ENCODE measurements at places on chromosomes 1 and 21.

DNA sequence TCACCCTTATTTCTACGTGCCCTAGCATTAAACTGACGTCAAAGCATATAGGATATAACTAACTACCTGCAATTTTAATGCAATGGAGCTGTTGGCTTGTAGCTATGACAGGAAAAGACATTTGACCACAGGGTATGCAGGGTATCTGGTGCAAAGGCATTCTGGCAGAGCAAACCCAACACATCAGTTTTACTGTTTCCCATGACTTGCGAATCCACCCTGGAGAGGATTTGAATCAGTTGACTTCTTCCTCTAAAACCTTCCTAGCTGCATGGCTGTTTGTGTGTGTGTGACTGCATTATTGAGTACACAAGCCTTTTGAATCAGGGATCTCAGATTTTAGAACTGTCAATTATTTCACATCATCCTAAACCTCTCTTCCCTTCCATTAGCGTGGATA lies 41.7 kb upstream of the SYT14 start:
- DNase-seq: no peak

- no peak for DNase-seq
Measured at GRCh38 chr1:74763807-74764206, 30.9 kb downstream of the TYW3 start.

- no peak for DNase-seq
Measured at GRCh38 chr1:43318831-43319230, 18.0 kb downstream of the TIE1 start.

DNA sequence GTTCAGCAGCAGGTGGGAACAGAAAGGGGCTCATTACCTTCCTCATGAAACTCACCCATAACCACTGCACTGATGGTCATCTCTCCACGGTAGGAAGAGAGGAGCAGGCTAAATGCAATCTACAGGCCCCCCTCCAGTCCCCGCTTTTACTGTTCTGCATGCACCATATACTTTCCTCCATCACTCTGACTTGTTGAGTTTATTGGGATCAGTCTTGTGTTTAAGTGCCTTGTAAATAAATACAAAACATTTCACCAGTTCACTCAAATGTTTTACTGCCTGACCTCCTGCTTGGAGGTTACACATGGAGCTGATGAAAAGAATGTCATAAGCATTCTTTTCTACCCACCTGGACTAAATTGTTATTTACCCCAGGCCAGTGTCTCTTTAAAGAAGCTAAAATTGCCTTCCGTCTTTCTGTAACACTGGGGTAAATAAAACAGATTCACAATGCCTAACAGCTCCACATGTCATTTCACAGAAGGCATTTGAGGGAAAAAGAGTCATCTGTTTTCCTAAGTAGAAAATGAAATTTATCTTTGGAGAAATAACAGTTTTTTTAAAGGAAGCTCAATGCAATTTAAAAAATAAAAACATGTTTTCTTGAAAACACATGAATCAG lies 30.7 kb downstream of the PTPN14 start:
- DNase-seq: no peak

DNA sequence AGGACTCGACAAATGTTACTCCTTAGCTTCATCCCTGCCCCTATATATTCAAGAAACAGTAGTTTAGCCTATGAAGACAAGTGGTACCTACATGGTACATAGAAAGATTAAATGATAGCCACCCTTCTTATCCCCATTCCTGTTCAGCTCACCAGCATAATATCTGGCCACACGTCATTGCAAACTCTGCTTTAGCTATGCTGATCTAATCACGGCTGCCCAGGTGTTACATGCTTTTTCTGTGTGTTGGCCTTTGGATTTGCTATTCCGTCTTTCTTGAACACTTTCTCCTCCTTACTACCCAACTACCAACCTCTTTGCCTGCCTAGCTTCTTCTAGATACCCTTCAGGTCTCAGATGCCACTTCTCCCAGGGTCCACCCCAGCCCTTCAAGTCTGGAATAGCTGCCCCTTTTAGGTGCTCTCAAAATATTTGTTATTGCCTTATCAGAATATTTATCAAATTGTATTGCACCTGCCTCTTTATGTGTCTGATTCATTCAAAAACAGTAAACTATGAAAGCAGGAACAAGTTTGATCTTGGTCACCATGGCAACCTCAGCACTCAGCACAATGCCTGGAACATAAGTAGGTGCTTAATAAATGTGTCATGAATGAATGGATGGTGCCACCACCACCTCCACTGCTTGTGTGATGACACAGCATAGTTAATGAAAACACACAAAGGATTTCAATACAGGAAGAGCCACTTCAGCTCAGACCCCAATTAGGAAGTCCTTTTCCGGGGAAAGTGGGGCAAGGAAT lies 11.4 kb upstream of the DNASE2B start:
- no peak for DNase-seq

DNA sequence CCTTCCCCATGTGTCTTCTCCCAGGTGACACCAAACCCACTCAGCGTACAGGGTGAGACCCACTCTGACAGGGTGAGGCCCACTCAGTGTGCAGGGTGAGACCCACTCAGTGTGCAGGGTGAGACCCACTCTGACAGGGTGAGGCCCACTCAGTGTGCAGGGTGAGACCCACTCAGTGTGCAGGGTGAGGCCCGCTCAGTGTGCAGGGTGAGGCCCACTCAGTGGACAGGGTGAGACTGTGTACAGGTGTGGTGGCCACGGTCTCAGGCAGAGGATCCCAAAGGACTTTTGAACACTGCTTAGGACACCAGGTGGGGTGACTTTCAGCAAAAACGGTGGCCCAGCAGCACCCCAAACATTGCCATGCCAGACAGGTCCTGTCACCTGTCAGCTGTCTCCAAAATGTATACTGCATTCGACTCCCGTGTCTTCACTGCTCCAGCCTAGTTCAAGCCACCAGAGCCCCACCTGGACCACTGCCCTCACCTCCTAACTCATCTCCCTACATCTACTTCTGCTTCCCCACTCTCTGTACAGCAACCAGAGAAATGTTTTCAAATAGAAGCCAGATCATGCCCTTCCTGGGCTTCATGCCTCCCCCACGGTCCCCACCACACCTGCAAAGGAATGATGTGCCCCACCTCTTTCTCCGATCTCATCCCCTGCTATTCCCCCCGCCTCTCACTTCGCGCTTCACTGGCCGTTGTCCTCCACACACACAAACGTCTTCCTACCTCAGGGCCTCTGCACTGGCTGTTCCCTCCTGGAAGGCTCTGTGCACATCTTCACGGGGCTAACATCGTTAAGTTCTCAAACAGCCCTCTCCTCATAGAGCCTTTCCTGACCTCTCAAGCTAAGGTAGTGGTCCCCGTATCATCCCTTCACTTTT lies 52.1 kb downstream of the ACBD3 start:
- DNase-seq: no peak

DNA sequence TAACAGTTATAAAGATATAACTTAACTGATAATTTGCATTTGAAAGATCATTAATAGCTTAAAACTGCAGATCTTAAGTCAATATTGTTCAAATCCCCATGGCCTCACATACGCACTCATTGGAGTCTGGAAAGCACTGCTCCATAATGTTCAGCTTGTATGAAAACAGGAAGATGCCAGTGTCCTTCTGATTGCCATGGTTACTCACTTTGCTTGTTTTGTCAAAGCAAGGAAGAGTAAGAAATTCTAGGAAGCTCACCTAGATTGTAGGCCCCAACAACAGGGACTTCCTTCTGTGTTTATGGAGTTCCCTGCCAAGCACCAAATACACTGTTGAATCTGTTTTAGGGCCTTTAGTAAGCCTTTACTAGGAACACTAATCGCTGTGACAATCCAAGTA lies 10.9 kb downstream of the GAS5 start:
- DNase-seq: no peak

DNA sequence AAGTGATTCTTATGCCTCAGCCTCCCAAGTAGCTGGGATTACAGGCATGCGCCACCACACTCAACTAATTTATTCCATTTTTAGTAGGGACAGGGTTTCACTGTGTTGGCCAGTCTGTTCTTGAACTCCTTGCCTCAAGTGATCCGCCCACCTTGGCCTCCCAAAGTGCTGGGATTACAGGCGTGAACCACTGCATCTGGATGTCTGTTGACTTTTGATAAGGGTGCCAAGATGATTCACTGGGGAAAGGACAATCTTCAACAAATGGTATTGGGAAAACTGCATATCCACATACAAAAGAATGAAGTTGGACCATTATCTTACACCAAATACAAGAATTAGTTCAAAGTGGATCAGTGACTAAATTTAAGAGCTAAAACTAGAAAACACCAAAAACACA lies 19.8 kb downstream of the RO60 start:
- DNase-seq: no peak

- no peak for DNase-seq
Measured at GRCh38 chr1:109923946-109924275, 13.3 kb downstream of the CSF1 start.

- DNase-seq: no peak
Measured at GRCh38 chr1:235943581-235944114, 76.9 kb upstream of the LYST start.

DNA sequence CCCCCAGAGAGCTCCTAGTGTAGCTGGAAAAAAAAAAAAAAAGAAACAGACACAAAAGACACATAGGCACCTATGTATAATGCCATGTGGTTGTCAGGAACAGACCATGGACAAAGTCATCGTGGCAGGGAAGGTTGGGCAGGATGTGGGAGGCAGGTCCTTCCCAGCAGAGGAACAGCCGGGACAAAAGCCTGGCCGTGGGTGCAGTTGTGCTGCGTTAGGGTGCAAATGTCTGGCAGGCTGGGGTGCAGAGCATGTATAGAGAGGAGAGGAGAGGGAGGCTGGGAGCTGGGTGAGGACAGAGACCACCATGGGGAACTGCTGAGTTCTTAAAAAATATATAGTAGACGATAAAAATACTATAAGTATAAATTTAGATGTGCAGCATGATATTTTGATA lies 125.7 kb upstream of the C1orf174 start:
- DNase-seq: no peak

DNA sequence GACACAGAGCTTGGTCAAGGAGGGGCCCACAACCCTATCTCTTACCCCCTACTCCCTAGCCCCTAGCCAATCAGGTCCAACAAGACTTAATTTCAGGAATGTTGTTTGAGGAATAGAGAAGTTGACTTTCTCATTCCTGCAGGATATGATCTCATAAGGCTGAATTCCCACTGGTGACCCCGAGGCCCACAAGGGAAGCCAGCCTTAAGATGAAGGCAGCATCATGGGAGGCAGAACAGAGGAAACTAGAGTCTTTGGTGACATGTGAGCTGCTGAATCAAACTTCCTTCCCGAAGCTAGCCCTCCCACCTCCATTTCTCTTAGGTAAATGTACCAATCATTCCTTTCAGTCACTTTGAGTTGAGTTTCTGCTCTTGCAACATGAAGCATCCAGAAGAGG lies 9.1 kb upstream of the PDIK1L start:
- no peak for DNase-seq

- DNase-seq: no peak
Measured at GRCh38 chr1:22671999-22672398, 19.0 kb downstream of the C1QB start.

DNA sequence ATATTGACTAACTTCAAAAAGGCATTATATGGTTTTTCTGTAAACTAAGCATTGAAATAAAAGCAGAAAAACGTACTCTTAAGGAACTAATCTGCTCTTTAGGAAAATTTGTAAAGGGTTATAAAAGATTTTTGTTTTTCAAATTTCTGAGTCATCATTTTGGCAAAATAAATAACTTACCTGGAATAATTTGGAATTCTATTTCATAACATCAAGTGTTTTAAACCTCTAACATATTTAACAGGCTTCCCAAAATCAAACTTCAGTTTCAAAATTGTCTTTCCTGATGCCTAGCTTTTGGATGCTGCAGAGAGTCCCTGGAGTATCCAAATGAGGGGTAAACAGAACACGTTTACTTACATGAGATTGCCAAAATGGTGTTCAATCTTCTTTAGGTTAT lies 108.5 kb downstream of the COP1 start:
- DNase-seq: no peak

DNA sequence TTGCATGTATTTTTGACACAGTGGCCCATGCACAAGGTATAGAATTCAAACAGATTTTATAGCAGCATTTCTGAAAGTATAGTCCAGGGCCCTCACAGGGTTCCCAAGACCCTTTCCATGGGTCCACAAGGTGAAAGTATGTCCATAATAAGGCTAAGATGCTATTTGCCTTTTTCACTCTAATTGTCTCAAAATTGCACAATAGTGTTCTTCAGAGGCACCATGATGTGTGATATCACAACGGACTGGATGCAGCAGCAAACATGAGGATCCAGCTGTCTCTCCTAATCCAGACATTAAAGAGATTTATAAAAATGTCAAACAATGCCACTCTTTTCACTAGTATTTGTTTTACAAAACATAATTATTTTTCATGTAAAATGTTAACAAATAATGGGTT lies 88.8 kb upstream of the PRDX6 start:
- DNase-seq: no peak

DNA sequence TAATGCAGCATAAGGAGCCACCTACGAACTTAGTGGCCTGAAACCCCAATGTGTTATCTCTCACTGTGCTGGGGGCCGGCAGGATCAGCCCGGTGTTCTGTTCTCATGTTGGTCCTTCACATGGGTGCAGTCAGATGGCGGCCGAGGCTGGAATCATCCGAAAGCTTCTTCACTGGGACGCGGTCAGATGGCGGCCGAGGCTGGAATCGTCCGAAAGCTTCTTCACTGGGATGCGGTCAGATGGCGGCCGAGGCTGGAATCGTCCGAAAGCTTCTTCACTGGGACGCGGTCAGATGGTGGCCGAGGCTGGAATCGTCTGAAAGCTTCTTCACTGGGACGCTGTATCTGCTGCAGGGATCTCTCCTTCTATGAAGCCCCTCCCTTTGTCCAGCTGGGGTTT lies 12.6 kb upstream of the PCBP3 start:
- no peak for DNase-seq

- DNase-seq: no peak
Measured at GRCh38 chr1:32334274-32334861, 1.7 kb downstream of the MARCKSL1 start.

- DNase-seq: no peak
Measured at GRCh38 chr1:41661428-41662060, 177.1 kb upstream of the EDN2 start.

DNA sequence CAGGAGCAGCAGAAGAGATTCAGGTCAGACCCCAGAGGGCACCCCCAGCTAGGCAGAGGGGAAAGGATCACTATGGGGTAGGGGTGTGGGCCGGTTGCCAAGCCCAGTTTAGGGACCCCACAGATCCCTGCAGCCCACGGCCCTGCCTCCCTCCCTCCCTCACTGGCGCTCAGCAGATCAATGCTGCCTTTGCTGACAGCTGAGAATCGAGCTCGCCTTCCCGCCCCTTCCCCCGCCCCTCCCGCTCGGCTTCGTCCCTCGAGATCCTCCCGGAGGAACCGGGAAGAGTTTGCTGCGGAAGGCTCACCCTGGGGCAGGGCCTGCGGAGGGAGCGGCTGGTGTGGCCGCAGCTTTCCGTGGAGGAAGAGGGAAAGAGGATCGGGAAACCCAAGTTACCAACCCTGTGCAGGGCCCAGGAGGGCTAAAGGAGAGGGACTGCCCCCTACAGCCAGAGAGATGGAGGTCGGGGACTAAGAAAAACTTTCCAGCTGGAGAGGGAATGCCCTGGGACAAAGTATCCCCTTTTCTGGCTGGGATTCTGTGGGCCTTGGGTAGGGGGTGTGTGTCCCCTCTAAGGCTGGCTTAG lies 1.1 kb upstream of the KCNQ4 start:
- DNase-seq: no peak

Data from T-helper 2 cell (primary cell).